Calu3 (cell line): ENCODE measurements at places on chromosomes 7 and 10. TPM values are rescaled to one million over a fixed set of nuclear protein-coding genes. Genes with fewer than 3 reads are reported as not detected.

DNA sequence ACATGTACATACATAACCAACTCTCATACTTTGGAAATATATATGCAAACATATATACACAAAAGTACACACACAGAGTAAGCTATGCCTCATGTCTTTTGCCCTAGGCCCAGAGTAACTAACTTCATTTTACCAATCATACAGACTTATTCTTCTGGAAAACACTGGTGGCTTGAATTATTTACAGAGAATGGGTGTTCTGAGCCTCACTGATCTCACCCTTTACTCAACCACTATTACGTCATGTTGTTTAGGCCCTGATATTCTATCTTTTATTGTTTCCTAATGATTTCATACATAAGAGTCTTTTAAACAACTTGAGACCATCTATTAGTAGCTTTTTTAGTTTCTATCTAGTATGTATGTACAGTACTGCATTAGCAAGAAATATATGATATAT, 43.0 kb downstream of the ANK3 start:
- H3K4me1 ChIP-seq: no peaks in the 10 kb centered on the region
- no peaks in the 10 kb centered on the region for H3K36me3 ChIP-seq
- no peak for DNase-seq
- H3K4me3 ChIP-seq: no peak overlapping the region

DNA sequence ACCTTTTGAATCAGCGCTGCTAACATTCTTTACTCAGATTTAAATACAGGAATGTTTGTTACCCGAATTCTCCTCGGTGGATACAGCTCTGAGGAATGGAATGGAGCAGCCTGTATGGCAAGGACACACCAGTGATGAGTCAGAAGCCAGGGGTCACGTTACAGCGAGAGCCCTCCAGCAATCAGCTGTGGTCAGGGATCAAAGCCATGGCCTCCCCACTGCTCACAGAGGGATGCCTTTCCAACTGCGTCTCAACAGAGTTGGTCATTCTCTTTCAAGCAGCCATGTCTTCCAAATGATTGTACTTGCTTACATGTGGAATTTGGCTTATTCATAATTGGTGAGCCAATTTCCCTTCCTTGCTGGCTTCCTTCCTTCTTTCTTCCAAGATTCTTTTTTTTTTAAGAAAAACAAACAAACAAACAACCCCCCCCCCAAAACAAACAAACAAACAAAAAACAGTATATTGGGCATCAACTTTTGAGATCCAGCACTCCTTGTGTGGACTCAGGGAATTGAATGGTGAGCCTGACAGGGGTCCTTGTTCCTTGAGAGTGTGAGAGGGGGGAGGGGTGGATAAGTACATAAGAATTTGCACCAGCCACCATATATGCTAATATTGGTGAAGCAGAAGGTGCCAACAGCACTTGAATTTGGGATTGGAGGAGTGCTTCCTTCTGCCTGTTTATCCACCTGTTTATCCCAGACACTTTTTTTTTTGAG, 100.2 kb downstream of the ATXN7L1 start:
- no peaks in the 10 kb centered on the region for H3K36me3 ChIP-seq
- H3K4me1 ChIP-seq: peaks cover 7% of the 10 kb centered on the region
- H3K4me3 ChIP-seq: no peak overlapping the region
- peak; percentile 18 for DNase-seq

Gene CTAGE4
- 20.0 and 20.7 TPM in 2 replicates for total RNA-seq

Gene ZKSCAN1
- 56.6 and 60.0 TPM in 2 replicates for total RNA-seq

Gene TRPV5
- not detected in 2 replicates for total RNA-seq
